AG04449 (cell line): ENCODE measurements at places on chromosomes 2 and 18.
A peak's percentile ranks its signal among the peaks of the same experiment; 100 is the strongest.

DNA sequence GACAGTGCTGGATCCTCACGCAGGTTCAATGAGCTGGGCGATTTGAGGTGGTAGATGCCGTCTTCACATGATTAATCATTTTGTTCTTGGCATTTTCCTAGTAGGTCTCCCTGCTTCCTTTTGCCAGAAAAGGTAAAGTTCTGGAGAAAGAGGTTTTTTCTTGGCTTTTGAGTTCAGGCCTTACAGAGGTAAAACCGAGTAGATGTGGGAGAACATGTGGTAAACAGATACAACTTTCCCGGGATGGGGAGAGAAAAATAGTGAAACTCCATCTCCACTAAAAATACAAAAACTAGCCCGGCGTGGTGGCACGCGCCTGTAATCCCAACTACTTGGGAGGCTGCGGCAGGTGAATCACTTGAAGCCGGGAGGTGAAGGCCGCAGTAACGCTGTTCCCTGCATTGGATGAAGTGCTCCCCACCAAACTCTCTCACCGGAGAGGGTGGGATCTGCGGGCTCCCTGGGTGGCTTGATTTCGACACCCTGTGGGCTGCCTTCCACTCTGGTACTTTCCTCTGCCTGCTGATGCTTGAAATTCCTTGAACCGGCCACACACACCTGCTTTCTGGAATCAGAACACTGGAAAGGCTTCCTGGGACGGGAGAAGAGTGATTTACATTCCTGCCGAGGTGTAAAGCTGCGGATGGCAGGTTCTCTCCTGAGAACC is 88.8 kb downstream of the ACTR3 start:
- DNase-seq: no peak

GRCh38 chr2:54675738-54676137 is 47.7 kb upstream of the EML6 start:
- DNase-seq: no peak

- no peak for DNase-seq
Measured at GRCh38 chr2:108972663-108973062, 16.4 kb downstream of the EDAR start.

GRCh38 chr2:9637330-9637729 is 6.5 kb upstream of the YWHAQ start:
- no peak for DNase-seq

GRCh38 chr18:59911600-59911999 is 11.8 kb downstream of the PMAIP1 start:
- DNase-seq: no peak

DNA sequence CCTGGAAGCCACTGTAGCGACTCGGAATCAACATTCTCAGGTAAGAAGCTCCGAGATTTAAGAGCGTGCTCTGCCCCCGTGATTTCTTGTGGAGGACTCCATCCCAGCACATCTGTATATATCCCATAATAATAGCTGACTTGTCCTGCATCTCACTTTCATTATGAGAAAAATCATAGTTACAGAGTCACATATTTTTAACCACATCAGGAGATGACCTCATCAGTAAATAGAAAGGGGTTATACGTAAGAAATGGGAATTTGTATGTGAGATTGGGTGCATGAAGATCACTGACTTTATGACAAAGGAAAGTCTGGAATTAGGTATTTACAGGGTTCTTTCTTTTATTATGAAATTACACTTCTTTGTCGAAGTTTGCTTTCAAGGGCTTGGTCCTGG is 16.4 kb upstream of the TMEM18 start:
- DNase-seq: no peak

GRCh38 chr18:49565612-49566011 is 3.8 kb downstream of the LIPG start:
- no peak for DNase-seq

DNA sequence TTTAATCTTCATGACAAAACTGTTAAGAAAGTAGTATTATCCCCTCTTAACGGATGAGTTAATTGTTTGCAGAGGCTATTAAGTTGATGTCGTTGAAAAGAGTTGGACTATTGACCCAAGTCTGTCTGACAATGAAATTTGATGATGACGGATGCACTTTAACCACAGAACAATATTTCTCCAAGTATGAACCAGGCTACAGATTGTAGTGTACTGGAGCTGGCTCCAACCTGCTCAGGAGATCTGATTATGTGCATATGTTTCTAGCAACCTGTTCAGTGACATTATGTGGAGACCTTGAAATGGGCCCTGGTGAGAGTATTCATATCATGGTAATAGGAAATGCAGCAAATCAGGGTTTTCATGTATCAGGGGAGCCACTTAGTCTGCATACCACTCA is 174.1 kb downstream of the CDH7 start:
- DNase-seq: no peak

DNA sequence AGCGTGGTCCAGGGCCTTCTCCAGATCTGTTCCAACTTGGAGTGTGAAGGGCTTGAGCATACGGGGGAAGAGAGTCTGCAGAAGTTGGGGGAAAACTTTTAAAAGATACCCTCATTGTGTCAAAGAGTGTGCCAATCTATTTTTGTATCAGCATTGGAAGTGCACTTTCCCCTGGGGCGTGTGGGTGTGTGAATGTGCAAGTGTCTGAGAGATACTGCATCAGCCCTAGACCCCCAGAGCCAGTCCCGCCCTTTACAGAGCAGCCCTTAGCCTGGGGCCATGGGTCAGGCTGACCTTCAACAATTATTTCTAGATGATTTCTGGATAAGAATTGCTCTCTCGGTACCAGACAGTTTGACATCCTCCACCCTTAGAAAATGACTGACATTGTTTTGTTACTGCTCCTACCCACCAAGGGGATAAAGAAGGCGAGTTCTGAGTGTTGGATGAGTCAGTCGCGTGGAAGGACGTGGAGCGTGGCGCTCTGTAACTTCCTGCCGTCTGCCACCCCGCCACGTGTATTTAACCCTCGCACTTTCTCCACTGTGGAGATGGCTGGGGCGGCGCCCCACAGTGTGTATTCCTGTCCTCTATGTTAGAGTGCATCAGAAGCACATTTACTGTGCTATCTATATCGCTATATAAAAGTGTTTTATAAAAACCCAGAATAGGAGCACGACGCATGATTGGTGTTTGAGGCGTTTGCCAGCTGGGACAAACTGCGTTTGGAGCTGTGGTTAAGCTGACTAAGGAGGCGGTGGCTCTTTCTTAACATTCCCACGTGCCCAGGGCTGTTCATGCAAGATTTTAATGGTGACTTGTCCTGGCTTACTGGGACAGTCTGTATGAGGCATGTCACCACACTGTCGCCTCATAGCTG is 122.6 kb downstream of the CABLES1 start:
- no peak for DNase-seq

DNA sequence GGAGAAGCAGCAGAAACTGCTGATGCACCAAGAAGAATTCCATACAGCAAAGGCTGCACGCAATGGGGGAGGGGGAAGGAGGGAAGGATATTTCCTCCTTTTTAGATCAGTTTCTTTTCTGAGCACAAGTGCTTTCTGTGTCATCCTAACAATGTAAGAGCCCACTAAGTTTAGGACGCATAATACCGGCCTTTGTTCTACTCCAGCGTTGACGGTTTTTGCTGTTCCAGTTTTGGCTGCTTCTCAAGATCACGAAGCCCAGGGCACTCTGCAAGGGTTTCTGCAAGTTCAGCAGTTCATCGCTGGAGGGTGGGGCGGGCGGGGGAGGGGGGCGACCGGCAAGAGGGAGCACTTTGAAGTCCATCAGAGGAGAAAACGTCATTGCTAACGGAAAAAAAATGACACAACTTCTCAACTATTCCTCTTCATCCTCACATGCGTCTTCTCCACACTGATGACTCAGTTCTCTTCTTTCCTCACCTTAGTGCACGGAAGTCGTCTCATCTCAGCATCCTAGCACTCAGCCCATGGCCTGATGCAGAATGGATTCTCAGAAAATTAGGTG is 8.7 kb downstream of the FAM178B start:
- no peak for DNase-seq

GRCh38 chr2:84970868-84971509 is at the start of gene KCMF1:
Gene KCMF1 (plus strand): TSS chr2:84971161. CDS start chr2:84971452, 291 bp downstream.
- no peak for DNase-seq

- peak; percentile 55 for DNase-seq
Measured at GRCh38 chr2:121501031-121501430, 29.6 kb upstream of the RNU4ATAC start.

DNA sequence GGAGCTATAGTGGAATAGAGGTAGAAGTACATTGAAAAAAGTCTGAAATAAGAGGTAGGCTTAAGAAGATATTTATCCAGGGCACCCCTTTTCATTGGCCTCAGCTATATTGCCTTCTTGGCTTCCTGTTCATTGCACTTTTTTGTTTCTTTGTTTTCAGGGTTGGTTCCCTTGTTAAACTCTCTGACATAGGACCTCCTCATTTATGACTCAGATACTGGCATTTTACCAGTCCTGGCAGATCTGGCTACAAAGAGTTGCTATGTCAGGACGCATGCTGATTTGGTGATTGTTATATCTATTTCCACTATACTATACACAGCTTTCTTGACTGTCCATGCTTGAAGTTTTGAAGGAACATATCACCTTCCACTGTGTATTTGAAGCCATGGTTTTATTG is 60.0 kb downstream of the GCA start:
- no peak for DNase-seq

DNA sequence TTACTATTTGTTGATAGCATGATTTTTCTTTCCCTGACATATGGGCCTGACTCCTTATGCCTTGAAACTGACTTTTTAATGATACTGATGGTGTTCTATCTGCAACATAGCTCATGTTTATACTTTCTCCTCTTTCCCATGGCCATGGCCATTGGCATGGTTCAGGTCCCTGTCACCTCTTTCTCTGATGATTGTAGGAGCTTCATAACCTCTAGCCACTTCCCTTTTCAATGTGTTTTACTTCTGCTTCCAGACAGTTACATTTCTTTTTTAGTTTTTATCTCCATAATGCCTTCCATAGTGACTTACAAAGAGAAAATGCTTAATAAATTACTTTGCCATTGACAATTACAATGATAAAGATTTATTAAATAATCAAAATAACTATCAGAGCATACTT is 177.9 kb upstream of the SETBP1 start:
- no peak for DNase-seq

DNA sequence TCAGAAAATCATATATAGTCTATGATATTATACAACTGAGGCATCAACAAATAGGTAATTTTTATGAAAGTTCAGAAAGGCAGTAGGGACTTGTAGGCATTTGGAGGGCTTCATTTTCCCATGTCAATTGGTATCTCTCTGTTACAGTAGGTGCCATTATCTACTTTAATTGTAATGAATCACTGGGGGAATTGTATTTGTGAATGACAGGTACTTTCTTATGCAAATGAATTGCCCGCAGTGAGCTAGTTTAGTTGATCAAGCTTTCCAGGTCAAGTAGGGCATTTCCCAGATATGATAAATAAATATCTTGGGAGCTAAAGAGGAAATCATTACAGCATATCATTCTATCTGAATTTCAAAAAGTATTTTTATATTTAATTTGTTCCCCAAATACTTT is 1116.3 kb downstream of the DPP10 start:
- DNase-seq: no peak

GRCh38 chr2:191190435-191190834 is 39.6 kb upstream of the STAT4 start:
- DNase-seq: no peak

GRCh38 chr2:240053173-240054155 is at the start of gene OR6B3:
Gene OR6B3 (minus strand): TSS chr2:240053521.
- no peak for DNase-seq

DNA sequence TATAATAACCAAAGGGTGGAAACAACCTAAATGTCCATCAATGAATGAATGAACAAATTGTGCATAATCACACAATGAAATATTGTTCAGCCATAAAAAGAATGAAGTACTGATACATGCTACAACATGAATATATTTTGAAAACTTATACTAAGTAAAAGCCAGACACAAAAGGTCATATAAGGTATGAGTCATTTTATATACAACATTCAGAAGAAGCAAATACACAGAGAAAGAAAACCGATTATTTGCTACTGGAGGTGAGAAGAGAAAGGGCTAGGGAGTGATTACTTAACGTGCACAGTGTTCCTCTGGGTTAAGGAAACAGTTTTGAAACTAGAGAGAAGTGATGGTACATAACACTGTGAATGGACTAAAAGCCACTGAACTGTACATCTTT is 105.3 kb downstream of the GORASP2 start:
- DNase-seq: no peak

DNA sequence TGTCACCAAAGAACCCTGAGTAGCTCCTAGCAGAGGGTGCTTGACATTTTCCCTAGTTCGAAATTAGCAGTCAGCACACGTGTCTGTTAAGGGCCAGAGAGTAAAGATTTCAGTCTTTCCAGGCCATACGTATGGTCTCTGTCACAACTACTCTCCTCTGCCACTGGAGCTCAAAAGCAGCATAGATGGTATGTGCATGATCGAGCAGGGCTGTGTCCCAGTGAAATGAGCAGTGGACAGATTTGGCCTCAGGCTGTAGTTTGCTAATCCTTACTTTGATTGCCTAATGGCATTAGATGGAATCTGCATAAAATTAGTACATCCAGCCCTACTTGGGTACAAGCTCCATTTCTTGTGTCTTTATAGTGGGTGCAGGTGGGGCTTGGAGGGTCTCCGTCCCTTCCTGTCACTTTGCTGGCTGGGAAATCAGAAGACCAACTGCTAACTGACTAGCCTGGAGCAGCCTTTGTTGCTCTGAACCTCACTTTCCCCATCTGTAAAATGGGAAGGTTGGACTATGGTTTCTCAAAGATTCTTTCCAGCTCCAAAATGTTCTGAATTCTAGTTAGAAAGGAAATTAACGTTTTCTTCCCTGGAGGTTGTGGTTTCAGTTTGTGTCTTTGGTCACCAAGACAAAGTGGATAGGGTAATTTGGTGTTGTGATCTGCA is 108.5 kb downstream of the GLI2 start:
- DNase-seq: no peak

DNA sequence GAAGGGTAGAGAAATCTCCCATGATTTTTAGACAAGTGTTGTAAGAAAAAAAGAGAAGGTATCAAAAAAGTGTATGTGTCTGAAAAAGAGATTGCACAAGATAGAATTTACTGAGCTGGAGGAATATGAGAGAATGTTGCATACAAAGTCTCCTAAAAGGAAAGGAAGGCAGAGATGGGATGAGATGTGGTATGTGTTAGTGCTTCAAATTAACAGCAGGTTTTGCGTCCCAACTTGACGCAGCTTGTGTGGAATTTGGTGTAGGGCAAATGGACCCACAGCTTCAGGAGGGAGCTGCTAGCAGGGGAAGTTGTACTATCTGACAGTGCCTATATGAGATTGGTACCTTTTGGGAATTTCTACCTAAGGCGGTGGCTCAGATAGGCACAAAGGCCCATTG is 9.0 kb upstream of the RASGRP3 start:
- DNase-seq: no peak

DNA sequence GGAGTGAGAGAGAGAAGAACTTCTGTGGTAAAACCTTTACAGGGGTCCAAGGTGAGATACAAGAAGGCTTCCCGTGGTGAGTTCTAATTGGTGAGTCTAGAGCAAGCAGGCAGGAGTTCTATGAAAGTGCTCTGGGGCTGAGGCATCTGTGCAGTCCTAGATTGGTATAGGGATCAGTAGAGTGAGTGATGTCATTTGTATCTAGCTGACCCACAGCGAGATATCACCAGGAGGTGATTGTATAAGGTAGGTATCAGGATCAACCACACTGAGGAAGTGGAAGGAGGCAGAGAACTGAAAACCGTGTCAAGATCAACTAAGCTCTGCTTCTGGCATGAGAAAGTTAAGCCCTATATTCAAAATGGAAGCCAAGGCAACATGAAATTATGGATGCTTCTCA is 1648.9 kb upstream of the TMEFF2 start:
- no peak for DNase-seq

- no peak for DNase-seq
Measured at GRCh38 chr2:232484628-232485347, 2.8 kb downstream of the ECEL1 start.

GRCh38 chr2:107777974-107778373 is 48.7 kb upstream of the RGPD4 start:
- no peak for DNase-seq

- DNase-seq: no peak
Measured at GRCh38 chr2:238161291-238162051, 2.7 kb downstream of the ERFE start.
